NCI-H1092 (cell line): ENCODE measurements at places on chromosomes 4 and X.

DNA sequence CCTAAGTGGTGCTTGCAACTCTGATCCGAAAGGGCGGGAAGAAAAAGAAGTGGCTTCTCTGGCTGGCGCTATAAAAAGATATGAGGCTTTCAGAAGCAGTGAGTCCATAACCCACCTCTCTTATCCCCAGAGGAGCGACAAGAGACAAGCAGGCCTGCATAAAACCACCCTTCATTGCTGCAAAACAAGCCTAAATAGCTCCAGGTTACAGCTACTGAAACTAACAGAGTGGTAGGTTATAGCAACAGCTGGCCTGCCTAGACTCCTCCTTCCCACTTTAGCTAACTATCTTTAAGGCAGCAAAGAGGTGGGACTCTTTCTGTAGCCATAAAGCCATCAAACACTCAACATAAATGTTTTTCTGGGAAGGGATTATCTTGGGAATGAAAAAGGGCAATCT, 245.0 kb upstream of the GPR101 start:
- no peak for DNase-seq

GRCh38 chrX:117538178-117539089, 578.2 kb downstream of the KLHL13 start:
- DNase-seq = no peak

GRCh38 chr4:138909587-138909986, 106.0 kb upstream of the NOCT start:
- no peak for DNase-seq

GRCh38 chrX:102593367-102593766, 5.9 kb upstream of the ARMCX5 start:
- no peak for DNase-seq

GRCh38 chr4:3572363-3572762, 40.1 kb upstream of the LRPAP1 start:
- DNase-seq = no peak

GRCh38 chr4:3431446-3431993, 10.2 kb upstream of the HGFAC start:
- DNase-seq = no peak

DNA sequence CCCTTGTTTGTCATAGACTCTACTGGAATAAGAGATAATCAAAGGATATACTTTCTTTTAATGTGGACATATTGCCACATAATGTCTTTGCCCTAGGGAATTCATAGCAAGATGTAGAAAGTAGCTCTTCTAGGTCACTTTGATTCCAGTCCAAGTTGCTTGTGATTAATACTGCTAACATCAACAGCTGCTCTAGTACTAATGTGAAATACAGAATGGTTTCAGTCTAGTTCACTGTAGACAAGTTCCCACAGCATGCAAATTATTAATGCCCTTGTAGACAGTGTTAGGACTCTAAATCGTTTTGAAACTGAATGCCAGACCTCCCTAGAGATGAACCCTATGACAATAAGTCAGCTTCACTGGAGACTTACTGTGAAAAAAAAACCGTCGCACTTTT, 494.6 kb upstream of the ATOH1 start:
- DNase-seq = no peak

- peak; percentile 36 for DNase-seq
Observed at GRCh38 chrX:69285881-69286564, 120.8 kb upstream of the PJA1 start.

DNA sequence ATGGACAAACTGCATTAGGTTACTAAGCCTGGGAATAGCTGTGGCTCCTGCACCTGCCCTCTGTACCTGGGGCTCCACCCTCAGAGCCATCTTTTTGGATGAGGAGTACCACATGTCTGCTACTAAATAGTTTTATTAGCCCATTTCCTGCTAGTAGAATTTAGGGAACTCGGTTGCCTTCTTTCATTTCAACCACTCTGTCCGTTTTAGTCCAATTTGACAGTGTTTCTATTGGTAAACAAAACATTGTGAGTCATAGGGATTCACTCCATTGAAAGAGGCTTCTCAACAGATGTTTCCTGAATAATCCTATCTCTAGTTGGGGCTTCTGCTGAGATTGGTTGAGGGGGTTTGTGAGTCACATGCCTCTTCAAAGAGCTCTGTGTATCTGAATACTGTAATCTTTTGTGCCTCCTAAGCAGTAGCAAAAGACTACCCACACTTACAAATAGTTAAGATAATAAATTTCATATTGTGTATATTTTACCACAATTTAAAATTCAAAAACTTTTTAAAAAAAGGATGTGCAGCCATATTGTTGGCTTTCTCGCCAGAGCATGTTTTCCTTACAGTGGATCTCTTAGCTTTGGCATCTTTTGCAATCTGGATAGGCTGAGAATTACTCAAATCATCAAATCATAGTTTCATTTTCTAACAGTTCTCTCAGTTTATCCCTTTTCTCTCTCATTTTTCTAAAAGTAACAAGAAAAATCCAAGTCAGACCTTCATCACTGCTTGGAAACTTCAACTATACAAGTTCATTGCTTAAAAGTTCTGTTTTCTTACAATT, 9.9 kb downstream of the FAM200B start:
- DNase-seq = no peak

GRCh38 chr4:26191353-26191752, 129.5 kb upstream of the RBPJ start:
- no peak for DNase-seq

DNA sequence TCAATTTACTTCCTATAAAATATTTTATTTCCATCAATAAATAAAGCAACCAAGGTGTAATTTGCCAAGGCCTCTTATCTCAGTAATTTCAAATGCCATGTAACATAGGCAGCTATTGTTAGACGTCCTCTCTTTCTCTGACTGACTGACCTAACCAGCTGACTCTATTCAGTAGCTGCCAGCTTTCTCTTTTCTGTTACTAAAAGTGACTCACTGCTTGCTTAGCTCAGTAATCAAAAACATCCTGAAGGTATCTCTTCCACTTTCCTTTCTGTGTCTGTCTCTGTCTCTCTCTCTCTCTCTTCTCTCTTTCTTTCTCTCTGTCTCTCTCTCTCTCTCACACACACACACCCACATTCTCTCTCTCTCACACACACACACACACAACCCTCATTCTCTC, 134.2 kb downstream of the SPOCK3 start:
- peak; percentile 0 for DNase-seq

DNA sequence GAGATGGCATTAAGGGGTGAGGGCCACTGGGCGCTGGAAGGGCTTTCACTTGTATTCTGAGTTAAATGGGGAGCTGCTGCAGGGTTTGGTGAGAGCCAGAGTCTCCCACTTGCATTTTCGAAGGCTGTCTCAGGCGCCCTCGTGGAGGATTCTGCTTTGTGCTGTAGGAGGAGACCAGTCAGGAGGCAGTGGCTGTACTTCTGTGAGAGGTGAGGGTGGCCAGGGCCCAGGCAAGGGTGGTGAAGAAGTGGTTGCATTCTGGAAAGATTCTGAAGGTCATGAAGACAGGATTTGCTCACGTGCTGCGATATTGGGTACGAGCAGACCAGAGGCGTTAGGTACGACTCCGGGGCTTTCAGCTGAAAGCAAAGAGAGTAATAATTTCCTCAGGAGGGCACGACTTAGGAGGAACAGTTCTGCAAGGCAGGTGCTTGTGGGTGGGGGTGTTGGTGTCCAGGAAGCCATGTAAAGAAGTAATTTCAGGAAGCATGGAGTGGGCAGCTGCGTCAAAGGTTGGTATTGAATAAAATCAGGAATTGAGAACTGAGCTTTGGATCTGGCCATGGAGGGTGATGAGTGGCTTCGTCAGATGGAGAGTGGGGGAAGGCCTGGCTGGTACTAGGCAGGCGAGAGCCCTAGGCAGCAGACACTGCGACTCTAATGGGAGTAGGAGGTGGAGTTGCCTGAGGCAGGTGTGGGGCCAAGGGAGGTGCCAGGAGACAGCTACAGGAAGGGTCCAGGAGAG, 18.2 kb downstream of the PIGG start:
- no peak for DNase-seq

- DNase-seq = no peak
Observed at GRCh38 chrX:102669526-102669925, 18.2 kb downstream of the GPRASP1 start.

- DNase-seq = no peak
Observed at GRCh38 chr4:121737846-121738554, 27.0 kb downstream of the SMIM43 start.

DNA sequence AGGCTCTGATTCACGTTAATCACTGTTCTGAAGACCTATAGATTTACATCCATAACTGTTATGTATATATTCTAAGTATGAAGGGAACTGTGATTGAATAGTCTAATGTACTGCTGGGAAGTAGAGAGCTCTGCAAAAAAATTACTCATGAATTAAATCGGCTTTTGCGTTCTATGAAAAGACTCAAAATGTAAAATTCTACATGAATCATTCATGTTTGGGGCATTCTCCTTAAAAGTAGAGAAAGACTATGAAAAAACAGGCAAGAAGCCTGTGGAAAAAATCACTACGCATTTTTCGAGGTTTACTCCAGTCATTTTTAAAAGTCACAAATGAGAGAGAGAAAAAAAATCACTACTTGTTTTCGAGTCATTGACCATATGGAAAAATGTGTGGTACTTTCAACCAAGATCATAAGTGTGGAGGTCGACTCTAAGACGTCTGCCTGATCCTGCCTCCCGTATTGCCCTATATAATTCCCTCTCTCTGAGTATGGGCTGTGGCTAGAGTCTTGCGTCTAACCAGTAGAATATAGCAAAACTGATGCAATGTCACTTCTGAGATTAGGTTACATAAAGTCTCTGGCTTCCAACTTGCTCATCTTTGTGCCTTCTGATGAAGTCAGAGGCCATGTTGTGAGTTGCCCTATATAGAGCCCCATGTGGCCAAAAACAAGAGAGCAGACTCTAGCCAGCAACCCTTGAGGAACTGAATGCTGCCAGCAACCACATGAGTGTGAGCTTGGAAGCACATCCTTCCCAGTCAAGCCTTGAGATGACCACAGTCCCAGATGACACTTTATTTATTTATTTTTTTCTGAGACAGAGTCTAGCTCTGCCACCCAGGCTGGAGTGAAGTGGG, 32.1 kb upstream of the VEGFD start:
- DNase-seq = no peak

DNA sequence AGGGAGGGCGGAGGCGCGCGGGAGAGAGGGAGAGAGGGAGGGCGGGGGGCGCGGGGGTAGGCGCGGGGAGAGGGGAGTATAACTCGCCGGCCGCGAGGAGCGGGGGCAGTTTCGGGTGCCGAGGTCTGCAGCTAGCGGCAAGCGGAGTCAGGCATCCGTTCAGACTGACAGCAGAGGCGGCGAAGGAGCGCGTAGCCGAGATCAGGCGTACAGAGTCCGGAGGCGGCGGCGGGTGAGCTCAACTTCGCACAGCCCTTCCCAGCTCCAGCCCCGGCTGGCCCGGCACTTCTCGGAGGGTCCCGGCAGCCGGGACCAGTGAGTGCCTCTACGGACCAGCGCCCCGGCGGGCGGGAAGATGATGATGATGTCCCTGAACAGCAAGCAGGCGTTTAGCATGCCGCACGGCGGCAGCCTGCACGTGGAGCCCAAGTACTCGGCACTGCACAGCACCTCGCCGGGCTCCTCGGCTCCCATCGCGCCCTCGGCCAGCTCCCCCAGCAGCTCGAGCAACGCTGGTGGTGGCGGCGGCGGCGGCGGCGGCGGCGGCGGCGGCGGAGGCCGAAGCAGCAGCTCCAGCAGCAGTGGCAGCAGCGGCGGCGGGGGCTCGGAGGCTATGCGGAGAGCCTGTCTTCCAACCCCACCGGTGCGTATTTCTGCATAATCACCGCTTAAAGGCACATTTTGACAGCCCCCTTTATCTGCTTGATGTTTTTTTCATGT, at the start of gene POU4F2:
TSS of gene POU4F2 (plus strand) at position 108 of the 720 bp plus-strand sequence. CDS start at position 356, 248 bp downstream.
- no peak for DNase-seq

DNA sequence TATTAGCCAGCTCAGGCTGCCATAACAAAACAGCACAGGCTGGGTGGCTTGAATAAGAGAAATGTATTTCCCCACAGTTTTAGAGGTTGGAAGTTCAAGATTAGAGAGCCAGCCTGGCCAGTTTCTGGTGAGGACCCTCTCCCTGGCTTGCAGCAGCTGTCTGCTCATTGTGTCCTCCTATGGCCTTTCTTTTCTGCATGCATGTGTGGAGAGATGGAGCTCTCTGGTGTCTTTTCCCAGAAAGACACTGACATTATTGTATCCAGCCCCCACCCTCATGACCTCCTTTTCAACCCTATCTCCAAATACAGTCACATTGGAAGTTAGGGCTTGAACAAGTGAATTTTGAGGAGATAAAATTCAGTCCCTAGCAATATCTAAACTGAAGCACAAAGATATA, 263.8 kb upstream of the PABPC4L start:
- no peak for DNase-seq

DNA sequence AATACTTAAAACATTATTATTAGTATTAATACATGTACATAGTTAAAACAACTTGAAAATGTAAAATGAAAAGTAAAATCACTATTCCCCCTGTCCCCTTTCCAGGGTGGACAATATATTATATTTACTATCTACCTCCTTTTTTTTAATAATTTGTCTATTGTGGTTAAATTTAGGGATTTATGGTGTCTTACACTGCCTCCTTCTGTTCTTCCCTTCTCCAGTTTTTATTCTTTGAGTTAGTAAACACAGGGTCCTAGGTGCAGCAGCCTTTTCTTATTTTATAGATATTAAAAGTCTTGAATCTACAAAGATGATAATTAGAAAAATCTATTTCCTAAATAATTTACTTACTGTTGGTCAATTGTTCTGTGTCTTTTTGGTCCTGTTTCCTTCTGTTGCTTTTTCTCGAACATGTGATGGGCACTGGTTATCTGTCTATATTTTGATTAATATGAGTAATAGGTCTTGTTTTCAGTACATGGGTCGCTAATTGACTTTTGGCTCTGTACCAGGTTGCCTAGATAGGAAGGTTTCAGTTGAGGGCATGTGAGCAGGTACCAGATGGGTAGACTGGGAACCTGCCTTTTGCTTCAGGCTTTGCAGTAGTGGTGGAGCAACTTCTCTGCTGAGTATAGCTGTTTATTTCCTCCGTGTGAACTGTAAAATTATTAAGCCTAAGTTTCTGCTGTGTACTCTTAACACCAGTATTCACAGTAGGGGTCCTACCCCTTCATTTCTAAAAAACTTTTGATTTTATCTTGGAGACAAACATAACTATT, 1.1 kb downstream of the NUDT9 start:
- peak; percentile 3 for DNase-seq

- DNase-seq = no peak
Observed at GRCh38 chr4:76745240-76745639, 152.7 kb downstream of the SOWAHB start.

DNA sequence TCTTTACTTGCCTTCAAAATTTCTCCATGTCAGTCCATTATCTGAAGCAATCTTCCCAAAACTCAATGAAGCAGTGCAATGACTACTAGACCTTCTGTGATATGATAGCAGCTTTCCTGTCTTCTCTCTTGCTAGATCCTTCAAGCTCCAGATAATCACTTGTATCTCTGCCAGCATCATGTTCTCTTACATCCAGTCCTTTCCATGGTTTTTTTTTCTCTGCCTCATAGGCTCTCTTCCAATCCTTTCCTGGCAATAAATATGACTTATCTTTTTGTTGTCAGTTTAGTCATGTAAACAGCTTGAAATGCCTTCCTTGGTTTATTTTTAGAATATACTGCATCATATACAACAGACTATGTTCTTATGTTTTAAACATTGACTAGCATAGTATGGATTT, 193.5 kb downstream of the CFAP299 start:
- no peak for DNase-seq

- no peak for DNase-seq
Observed at GRCh38 chr4:75849461-75849860, 52.8 kb downstream of the PPEF2 start.
